ENCODE measurements at places on chromosomes 2 and 18.

GRCh38 chr18:63374540-63374939 lies 7.5 kb upstream of the KDSR start:
- no peak for DNase-seq

- DNase-seq, result no peak
These were observed 193.9 kb downstream of the BCL11A start for GRCh38 chr2:60359569-60359968.

DNA sequence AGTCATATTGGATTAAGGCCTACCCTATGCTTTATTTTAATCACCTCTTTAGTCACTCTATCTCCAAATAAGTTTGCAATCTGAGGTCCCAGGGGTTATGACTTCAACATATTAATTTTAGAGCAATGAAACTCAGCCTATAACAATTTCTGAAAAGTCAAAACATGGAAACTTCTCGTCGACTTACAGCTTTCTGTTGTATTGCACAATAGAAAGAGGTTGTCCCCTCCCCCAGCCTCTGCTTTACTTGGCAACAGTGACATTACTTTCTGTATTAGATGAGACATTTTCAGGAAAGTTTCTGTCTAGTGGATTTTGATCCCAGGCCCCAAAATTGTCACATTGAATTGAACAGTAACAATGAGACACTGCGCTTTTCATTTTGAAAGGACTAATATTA lies 326.4 kb downstream of the THSD7B start:
- DNase-seq, result no peak

DNA sequence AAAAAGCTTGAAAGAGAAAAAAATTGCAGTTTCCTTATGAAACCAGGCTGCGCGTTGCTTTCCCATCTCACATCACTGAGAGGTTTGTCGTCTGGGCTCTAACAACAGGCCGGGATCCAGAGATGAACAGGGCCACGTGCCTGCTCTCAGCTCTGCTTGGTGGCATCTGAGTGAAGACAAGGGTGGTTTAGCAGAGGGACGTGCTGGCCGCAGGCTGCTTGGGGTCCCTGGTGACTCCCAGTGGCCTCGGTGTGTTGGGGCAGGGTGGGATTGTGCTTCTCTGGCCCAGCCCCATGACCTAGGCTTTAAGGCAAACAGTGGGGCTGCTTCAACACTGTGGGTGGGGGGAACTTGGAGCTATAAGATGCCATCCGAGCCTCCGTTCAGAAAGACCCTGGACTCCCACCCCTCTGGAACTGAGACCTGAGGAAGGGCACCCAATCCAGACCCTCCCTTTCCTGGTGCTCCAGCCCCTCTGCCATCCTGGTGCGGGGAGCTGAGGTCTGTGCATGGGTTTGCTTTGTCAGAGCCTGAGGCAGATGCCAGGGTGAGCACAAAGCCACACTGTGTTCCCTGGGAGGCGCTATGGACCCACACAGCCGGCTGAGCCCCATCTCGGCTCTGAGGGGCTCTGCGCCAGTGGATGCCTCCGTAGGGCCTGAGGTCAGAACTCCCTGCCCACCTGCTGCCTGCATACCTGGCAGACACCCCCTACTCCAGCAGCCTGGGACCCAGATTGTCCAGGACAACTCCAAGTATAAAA lies 18.4 kb upstream of the HPCAL1 start:
- no peak for DNase-seq

DNA sequence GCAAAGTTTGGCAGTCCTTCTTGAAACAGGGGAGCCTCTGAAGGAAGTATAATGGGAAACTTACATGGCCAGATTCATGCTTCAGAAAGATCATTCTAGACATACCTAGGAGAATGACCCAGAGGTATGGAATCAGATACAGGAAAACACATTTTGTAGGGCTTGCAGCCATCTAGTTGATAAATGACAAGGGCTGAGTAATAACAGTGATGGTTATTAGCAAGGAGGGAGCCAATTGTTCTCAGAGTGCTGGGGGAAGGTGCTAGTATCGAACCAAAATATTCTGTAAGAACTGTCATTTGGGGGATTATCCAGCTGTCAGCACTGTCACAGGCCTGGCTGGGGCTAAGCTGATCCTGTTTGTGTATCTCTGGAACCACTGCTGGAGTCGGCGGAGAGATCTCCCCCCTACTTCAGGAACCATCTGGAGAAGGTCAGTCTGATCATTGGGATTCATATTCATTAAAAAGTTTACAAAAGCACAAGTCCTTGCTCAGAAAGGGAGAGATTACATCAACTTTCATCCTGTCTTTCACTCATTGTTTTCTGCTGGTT lies 113.8 kb upstream of the THSD7B start:
- DNase-seq, result no peak

DNA sequence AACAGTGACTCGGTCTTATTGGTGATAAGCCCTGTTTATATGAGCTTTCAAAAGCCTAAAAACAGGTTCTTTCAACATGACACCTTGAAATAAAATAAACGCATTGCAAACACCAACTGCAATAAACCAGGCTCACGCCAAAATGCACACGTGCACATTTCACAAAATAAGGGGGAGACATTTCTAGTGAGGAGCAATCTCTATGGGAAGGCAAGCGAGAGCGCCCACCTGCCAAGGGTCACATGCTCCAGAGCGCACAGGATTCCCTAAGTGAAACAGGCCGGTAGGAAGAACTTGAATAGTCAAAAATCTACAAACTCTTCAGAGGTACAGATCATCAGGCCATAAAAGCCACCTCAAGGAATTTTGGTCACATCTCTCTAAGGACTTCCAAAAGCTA lies 1.9 kb downstream of the PID1 start:
- no peak for DNase-seq

DNA sequence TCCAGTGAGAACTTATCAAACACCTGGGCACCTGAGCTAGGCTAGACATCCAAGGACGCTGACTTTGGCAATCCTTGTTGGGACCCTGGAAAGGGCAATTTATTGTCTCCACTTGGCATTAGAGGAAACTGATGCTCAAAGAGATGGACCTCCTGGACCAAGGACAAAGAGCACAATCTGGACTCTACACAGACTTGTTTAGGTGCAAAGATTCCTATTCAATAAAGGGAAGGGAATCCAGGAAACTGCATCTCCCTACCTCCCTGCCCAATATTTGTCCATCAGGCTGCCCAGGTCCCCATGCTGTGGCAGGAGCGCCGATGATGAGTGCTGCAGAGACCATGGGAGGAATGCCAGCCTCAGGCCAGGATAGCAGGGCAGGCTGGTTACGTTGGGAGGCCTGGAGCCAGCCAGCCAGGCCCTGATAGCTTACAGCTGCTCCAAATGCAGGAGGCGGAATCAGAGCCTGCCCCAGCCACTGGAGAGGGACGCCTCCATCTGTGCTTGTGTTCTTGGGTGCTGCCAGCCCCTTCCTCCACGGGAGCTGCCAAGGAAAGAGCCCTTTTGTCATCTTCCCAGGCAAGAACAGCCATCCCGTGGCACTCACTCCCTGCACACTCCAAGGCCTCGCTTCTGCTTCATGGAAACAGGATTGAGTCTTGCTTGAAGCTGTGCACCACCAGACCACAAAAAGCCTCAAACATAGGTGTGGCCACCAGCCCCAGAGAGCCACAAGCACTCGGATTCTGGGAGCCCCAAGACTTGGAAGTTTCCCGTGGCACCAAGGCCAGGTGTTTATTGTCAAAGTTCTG lies 60.0 kb downstream of the HS1BP3 start:
- no peak for DNase-seq

GRCh38 chr18:6399776-6400175 lies 14.9 kb downstream of the L3MBTL4 start:
- DNase-seq, result no peak

GRCh38 chr2:1767939-1768691 lies 23.8 kb upstream of the PXDN start:
- DNase-seq, result no peak

GRCh38 chr2:17733599-17733998 lies 20.0 kb downstream of the SMC6 start:
- no peak for DNase-seq

GRCh38 chr2:173652311-173652710 lies 297.6 kb downstream of the CDCA7 start:
- no peak for DNase-seq

DNA sequence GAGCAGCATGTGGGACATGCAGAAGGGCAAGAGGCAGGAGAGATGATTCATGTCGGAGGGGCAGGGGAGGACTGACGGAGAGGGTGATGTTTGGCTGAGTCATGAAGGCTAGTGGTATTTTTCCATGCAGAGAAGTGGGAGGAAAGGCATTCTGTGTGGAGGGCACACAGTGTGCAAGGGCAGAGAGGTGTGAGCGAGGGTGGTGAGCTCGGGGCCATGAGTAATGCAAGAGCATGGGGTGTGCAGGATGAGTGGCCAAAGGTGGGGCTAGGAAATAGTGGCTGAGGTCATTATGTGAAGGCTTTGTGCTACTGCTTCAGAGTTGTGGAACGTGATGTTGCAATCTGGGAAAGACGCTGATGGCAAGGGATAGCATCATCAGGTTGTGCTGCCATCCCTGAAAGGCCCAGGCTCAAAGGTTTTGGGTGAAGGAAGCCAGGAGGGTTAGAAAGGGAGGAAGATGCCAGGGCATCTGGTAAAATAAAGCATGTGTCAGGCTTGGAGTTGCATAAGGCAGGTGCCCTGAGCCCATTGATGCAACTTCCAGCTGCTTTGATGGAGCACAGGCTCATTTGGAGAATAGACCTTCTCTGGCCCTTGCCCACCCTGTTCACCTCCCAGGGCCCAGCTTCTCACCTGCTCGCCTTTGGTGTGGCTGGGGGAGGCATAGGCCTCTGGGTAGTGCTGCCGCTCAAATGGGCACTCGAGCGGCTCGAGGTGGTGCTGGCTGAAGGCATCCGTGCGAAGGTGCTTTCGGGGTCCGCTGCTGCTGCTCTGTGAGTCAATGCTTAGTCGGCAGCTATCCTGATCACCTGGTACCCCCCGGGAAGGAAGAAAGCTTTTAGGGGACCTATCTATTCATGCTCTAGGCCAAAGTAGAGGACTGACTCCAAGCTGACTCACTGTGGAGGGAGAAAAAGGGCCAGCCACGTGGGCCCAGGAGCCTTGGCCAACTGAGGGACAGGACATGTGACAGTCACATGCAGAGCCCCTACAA lies 37.5 kb downstream of the PAX8 start:
- DNase-seq, result no peak

DNA sequence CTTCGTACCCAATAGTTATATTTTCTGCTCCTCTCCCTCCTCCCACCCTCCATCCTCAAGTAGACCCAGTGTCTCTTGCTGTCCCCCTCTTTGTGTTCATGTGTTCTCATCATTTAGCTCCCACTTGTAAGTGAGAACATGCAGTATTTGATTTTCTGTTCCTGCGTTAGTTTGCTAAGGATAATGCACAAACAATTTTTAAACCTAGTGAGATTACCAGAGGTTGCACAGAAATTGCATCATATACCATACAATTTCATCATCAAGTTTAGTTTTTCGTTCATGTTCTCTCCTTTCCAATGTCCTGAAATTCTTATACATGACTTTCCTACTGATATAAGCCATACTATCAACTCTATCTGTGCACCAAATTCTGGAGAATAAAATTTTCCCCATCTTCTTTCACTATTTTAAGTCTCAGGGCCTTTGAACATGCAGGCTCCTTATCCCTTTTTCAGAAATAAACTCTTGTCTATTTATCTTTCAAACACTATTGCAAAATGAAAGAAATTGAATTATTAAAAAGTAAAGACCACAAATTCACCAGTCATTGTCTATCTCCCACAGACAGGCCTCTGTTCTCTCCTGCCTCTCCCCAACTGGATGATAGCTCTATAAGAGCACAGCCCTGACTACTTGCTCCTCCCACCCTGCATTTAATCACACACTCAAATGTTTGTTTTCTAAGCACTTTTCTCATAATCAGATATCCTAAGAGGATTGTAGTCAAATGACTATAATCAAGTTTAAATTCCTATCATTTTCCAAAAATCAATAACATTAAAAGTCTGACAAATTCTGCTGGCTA lies 27.2 kb upstream of the B4GALT6 start:
- no peak for DNase-seq

- no peak for DNase-seq
These were observed 47.5 kb downstream of the ANO7 start for GRCh38 chr2:241235859-241236593.

- no peak for DNase-seq
These were observed 8.2 kb upstream of the SNED1 start for GRCh38 chr2:240990266-240990529.

DNA sequence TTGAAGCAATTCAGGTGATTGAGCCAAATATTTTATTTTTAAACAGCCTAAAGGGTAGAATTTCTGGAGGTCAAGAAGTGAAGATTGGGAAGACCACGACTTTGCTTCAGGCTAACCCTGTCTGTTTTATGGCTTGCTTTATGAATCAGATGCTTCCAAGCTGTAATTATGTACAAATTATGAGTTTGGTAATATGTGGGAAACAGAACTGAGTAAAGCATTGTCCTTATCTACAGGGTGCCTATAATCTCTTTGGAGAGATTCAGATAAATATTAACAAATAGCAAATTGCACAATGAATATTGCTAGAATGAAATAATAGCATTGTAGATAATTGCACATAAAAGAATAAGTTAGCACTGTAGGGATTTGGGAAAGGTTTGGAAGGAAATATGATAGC lies 539.4 kb upstream of the CDH2 start:
- DNase-seq, result no peak

DNA sequence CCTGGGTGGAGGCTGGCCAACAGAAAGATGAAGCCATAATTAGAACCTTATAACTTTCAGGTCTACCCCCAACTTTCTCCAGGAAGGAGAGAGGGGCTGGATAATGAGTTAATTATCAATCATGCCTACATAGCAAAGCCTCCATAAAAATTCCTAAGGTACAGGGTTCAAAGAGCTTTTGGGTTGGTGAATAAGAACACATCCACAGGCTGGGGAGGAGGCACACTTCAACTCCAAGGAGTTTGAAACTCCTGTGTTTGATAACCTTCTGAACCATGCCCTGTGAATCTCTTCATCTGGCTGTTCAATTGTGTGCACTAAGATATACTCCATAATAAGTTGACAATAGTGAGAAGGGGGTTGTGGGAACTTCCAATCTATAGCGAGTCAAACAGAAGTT lies 552.3 kb downstream of the TDRD15 start:
- DNase-seq, result no peak

DNA sequence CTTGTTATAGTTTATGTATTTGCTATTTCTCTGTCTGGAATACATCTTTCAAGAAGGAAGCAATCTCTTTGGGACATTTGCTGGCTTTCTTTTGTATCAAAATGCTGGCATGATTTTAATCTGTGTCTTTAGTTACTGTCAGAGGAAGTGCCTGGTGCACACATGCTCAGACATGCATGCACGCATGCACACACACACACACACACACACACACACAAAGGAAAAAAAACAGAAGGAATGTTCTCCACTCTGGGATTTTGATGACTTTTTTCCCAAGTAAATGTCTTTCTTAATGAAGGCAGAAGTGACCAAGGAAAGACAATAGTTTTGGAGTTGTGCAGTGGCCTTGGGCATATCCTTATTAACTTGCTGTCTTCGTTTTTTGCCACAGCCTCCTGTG lies 6.7 kb downstream of the GNAL start:
- DNase-seq, result no peak

GRCh38 chr18:9055185-9055584 lies 47.3 kb upstream of the NDUFV2 start:
- DNase-seq, result no peak

Measured in neural progenitor cell (in vitro differentiated cells).